Aorta (tissue), 5 donors: ENCODE measurements at places on chromosomes 16 and 17. TPM values are rescaled to one million over a fixed set of nuclear protein-coding genes. Genes with fewer than 3 reads are reported as not detected.

Gene CPHXL2
- total RNA-seq: not detected

DNA sequence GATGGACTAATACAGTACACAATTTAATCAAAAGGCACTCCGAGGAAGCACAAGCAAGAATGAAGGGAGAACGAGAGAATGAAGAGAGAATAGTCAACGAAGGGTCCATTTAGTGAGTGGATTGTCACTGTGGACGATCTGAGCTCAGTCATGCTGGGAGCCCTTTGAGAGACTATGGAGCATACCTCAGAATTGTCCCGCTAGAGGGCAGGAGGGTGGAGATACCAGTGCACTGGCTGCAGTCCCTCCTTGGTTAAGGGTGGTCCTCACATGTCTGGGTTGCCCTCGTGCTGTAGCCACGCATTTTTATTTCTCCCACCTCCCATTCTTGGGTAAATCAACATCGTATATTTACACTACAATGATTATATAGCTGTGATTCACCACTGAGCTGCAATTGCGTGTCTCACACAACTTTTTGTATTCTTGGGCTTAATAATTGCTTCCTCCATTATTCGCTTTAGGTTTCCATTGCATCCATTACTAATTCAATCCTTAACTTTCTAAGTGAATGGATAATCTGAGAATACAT is 33.2 kb upstream of the FAM20A start:
- DNase-seq: no peak

Gene HOXB1
- total RNA-seq: not detected

GRCh38 chr17:28371245-28372202 is at the start of gene SARM1:
TSS of gene SARM1 (plus strand) at chr17:28371694. CDS start at chr17:28372033, 339 bp downstream.
- peak; percentile 98 for DNase-seq

Gene KRT25
- total RNA-seq: not detected

Gene HLF
- total RNA-seq: 12.4 TPM

DNA sequence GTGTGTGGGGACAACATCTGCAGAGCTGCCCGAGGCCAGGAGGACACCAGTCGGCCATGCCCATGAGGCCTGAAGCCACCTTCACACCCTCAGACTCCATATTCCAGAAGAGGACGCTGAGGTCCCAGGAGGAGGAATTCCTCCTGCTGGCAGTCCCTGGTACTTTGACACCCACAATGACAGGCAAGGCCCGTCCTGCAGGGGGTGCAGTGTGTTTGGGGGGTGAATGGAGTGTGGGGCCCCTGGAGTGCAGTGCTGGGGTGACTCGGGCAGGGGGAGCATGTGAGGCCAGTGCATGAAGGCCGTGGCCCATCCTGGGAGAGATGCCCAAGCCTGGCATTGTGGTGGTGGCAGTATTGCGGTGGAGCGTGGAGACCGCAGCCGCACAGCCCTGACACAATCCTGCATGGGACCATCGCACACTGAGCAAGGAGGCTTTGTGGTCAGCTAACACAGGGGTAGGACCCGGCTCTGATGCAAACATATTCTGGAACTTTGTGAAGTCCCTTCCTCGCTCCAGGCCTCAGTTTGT is 52.2 kb downstream of the ZDHHC7 start:
- DNase-seq: no peak

DNA sequence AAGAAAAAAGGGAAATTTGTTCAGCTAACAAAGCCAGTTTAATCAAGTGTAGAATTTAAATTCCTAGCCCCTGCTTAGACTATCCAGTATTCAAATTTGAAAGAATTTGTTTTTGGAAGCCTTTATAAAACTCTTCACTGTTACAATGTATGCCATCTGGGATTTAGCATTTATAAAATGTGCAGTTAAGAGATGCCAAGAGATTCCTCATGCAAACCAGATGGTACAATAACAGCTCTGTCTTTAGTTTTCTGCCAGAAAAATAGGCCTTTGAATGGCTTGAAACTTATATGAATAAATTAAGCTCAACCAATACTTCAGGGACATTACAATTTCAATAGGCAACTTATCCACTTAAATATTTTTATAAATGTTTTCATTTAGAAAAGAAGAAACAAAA is 6.8 kb upstream of the ANKS4B start:
- DNase-seq: no peak

DNA sequence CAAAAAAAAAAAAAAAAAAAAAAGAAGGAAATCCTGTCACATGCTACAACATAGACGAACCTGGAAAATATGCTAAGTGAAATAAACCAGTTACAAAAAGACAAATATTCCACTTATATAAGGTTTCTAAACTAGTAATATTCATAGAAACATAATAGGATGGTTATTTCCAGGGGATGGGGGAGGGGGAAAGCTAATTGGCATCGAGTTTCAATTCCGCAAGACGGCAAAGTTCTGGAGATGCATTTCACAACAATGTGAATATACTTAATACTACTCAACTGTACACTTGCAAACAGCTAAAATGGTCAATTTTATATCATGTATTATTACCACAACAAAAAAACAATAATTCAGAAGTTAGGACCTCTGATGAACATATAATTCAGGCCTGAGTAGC is 37.9 kb upstream of the ABCA9 start:
- DNase-seq: no peak

Gene LGALS9C
- not detected for total RNA-seq

DNA sequence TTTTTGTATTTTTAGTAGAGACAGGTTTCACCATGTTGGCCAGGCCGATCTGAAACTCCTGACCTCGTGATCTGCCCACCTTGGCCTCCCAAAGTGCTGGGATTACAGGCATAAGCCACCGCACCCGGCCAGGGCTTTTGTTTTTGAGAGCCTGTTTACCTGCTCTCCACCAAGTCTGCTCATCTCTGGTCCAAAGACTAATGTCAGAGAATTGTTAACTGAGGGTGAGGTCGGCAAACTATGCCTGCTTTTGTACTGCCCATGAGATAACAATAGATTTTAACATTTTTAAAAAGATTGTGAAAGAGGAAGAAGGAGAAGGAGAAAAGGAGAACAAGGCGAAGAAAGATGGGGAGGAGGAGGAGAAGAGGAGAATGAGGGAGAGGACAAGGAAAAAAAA is 26.0 kb downstream of the TMEM238L start:
- no peak for DNase-seq

Gene CDYL2
- total RNA-seq: 7.6 TPM

GRCh38 chr16:48317614-48318315 is 67.4 kb downstream of the SIAH1 start:
- DNase-seq: no peak

Gene TMC8
- 6.6 TPM for total RNA-seq

Gene LITAFD
- not detected for total RNA-seq

Gene MYADML2
- total RNA-seq: not detected

Gene SPHK1
- 24.5 TPM for total RNA-seq

DNA sequence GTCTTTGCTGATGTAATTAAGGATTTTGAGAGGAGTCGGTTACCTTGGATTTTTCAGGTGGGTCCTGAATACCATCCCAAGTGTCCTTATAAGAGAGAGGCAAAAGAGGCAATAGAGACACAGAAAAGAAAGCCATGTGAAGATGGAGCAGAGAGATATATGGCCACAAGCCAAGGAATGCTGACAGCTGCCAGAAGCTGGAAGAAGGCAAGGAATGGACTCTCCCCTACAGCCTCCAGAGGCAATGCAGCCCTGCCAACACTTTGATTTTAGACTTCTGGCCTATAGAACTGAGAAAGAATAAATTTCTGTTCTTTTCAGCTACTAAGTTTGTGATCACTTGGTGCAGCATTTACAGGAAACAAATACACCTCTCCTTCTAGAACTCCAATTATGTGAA is 8.2 kb upstream of the RNFT1 start:
- no peak for DNase-seq

Gene TMEM92
- 1.4 TPM for total RNA-seq

- DNase-seq: peak; percentile 82
Observed at GRCh38 chr17:2023692-2024571, 1.2 kb downstream of the RTN4RL1 start.

Gene PIK3R6
- total RNA-seq: 3.5 TPM

DNA sequence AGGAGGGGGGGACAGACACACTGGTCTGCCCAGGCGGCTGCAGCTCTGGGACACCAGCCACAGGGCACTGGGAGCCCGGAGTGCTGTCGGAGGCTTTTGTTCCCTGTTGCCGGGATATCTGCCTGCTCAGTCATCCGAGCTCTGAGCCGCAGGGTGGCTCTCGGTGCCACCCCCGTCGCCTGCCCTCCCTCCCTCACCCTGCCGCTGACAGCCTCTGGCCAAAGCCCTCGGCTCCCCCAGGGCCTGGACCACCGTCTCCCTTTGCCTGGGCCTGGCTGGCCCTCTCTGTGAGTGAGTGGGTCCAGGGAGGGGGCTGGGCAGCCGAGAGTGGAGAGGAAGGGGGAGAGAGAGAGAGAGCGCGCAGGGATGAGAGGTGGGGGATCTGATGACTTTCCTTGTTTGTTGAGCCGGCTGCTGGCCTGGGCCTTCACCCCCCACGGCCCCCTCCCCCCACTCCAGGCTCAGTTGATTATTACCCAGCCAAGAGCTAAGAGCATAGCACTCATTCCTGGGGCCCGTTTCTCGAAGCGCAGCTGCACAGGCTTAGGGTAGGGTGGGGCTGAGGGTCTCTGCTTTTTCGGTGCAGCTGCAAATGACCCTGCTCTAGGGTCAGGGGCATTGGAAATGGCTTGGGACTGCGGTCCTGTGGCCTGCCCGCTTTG is 2.7 kb downstream of the FOXJ1 start:
- peak; percentile 55 for DNase-seq

Gene OTOP2
- total RNA-seq: not detected

GRCh38 chr17:949623-950303 is 29.8 kb downstream of the NXN start:
- DNase-seq: no peak

Gene PAQR4
- 4.0 TPM for total RNA-seq

Gene EPN3
- not detected for total RNA-seq

GRCh38 chr17:50177476-50177875 is 11.7 kb downstream of the SGCA start:
- peak; percentile 56 for DNase-seq

GRCh38 chr16:89670496-89671431 is 13.1 kb downstream of the SPATA33 start:
- DNase-seq: no peak

DNA sequence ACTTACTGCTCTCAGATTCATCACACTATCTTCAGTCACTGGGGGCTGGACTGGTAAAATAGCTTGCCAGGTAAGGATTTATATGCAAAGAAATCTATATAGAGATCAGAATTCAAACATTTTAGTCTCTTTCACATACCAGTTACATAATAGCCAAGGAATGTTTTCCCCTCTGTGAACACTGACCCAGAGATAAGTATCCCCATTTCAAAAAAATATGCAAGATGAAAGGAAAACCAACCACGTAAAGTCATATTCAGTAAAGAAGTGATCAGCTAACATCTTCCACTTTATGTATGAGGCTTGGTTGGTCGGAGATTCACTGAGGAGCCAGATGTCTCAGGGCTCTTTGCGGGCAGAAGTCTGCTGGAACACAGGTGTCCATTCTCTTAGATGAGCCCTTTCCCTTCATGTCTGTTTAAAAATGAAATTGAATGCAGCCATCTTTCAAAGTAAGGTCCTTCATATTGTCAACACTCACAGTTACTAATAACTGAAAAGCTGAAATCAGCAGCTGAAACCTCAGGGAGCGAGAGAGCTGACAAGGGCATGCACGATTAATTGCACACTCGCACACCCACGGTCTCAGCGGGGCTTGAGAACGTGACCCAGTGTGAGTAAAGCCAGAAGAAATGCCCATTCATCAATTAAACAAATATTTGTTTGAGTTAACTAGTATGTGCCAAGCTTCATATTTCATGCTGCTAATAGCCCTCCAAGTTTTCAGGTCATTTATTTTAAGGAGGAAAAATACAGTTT is 161.2 kb downstream of the MRTFB start:
- DNase-seq: no peak

- DNase-seq: no peak
Observed at GRCh38 chr17:49548051-49548505, 27.6 kb upstream of the NXPH3 start.

DNA sequence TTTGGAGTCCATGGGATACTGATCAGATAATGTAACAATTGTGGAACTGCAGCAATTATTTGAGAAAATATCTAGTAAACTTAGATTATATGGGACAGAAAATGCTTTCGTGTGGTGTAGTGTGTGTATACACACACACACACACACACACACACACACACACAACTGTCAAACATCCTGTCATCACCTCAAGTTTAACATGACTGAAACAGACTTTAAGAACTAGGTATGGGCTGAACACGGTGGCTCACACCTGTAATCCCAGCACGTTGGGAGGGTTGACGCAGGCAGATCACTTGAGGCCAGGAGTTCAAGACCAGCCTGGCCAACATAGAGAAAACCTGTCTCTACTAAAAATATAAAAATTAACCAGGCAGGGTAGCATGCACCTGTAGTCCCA is 544 bp upstream of the EVI2A start:
- no peak for DNase-seq

DNA sequence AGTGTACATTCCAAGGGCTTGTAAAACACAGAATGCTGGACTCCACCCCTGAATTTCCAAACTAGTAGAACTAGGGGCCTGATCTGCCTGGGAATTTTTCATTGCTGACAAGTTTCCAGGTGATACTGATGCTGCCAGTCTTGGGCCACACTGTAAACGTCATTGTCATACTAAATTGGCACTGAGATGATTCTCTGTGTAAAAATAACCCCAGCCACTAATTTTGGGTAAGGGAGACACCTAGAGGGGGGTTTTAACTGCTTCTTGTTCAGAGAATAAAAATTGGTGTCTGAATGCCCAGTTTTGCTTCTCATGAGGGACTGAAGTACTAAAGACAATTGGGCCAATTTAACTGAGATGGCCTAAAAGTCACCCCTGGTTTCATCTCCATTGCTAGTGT is 5.0 kb upstream of the CDH13 start:
- DNase-seq: no peak

DNA sequence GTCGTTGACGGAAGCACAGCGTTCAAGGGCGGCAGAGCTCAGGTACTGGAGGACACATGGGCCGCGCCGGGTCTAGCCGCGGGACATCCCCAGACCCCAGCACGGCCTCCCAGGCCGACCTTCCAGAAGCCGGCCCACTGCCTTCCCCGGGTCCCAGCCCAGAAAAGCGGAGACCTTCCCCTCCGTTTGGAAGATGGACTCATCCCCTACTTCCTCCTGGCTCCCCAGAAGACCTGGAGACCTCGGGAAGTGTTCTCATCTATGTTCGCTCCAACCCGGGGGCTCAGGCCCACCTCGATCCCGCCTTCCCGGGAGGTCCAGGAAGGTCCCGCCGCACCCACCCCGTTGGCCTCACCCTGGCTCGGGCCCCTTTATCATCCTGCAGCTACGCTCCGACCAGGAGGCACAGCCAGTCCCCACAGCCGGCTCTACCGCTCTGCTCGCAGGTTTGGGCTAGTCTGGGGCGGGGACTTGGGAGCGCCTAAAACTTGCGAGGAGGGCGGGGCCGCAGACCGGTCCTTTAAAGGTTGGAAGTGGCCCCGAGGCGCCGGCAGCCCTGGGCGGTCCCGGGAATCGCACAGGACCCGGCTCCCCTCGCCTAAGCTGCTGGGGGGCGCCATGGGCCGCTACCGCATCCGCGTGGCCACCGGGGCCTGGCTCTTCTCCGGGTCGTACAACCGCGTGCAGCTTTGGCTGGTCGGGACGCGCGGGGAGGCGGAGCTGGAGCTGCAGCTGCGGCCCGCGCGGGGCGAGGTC is at the start of gene ALOX12:
Gene ALOX12, plus strand, starts transcription at position 550 of the 756 bp plus-strand sequence. Its CDS starts 69 bp downstream, at position 619.
- DNase-seq: peak; percentile 56

GRCh38 chr17:40348562-40349476 is 15.7 kb downstream of the GJD3 start:
- DNase-seq: peak; percentile 92

- peak; percentile 94 for DNase-seq
Observed at GRCh38 chr16:49858200-49859124, 2.5 kb upstream of the ZNF423 start.

- no peak for DNase-seq
Observed at GRCh38 chr16:48335961-48336360, 49.3 kb downstream of the SIAH1 start.

GRCh38 chr16:50296807-50297206 is 30.5 kb downstream of the ADCY7 start:
- peak; percentile 40 for DNase-seq
